RPMI8226 (cell line): ENCODE measurements at places on chromosomes 2 and 18.

- DNase-seq, result peak; percentile 98
Observed at GRCh38 chr2:190319555-190320498, at the start of gene HIBCH. TSS of gene HIBCH (minus strand) at chr2:190319826. CDS start at chr2:190319750, 76 bp downstream.

DNA sequence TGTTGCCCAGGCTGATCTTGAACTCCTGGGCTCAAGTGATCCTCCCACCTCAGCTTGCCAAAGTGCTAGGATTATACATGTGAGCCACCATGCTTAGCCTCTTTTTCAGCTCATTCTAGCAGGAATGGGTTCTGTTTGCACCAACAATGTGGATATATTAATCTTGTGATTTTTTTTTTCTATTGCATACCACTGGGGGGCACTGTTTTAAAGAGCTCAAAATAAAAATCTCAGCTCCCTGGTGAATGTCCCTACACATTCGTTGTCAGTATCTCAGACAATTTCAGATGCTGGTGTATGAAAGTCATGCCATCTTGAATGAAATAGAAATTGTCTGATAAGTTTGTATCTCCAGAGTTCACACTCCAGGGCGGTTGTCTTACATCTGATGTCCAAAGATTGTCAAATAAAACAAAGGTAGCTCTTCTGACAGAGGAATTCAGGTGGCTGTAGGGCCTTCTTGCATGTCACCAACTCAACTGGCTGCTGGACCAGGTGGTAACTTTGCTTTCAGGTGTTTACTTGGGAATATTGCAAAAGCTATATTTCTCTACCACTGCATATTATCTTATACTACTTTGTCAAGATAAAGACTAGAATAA, 3.1 kb upstream of the MATN3 start:
- DNase-seq, result peak; percentile 53

GRCh38 chr2:235963853-235964577, 204.2 kb downstream of the GBX2 start:
- DNase-seq, result no peak

- no peak for DNase-seq
Observed at GRCh38 chr18:60082790-60083189, 183.0 kb downstream of the PMAIP1 start.

- no peak for DNase-seq
Observed at GRCh38 chr2:241123816-241124536, 21.9 kb upstream of the MTERF4 start.

DNA sequence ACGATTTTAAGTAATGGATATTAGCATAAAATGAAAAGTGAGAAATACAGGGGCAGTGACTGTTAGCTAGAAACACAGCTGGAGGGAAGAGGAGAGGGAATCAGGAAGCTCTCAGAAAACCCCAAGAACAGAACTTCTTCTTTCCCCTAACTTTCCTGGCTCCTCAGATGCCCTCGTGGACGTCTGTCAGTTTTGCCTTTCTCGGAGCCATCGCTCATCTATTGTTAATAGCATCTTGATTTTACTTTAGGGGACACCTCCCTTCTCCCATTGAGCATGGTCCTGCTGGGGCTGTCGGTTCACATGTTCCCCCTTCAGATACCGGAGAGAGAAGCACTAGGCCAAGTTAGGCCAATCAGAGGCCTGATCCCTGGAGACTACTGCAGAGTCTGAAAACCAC, 2.3 kb upstream of the PLEK start:
- no peak for DNase-seq

DNA sequence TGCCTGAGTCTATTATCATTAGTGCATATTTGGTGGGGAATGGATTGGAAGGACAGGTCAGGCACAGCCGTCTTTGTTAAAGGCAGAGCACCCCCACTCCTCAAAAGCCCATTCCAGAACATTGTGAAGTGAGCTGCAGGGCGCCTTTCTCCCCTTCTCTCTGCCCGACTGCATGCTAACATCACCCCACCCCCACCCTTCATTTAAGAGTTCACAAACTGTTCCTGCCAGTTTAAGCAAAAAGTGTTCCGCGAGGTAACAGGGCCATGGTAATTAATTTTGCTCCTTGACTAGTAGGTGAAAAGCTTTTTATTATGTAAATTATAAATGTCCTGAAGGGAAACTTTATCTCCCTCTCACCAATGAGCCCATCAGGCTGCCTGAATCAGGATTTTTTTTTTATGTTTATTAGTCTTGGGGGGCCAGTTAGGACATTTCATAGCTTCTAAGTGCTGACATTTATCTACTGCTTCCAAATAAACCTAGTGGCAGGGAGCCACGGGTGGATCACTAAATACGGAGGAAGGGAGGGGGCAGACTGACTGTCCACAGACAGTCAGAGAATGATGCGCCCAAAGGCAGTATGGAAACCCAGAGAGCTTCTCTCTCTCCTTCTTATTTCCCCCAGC, 99.4 kb downstream of the FTCDNL1 start:
- DNase-seq, result no peak

DNA sequence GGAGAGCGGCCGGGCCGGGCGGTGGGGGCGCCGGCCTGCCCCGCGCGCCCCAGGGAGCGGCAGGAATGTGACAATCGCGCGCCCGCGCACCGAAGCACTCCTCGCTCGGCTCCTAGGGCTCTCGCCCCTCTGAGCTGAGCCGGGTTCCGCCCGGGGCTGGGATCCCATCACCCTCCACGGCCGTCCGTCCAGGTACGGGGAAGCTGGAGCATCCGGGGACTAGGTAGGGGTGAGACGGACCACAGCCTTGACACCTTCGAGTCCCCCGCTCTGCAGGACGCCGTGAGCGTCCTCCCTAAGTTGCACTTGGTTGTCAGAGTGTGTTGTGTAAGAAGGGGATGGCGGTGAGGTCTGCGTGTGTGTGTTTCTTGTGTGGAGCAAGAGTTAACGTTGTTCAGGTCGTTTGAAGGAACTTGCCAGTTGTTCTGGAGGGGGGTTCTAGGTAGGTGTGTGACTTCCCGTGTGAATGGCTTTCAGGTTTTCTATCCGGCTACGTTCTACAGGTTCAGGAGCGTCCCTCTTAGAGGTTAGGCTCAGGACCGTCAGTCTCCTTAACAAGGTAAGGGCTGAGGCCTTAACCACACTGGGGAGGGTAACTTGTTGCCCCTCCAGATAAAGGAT, 393 bp downstream of the IL1R1 start:
- DNase-seq, result no peak

DNA sequence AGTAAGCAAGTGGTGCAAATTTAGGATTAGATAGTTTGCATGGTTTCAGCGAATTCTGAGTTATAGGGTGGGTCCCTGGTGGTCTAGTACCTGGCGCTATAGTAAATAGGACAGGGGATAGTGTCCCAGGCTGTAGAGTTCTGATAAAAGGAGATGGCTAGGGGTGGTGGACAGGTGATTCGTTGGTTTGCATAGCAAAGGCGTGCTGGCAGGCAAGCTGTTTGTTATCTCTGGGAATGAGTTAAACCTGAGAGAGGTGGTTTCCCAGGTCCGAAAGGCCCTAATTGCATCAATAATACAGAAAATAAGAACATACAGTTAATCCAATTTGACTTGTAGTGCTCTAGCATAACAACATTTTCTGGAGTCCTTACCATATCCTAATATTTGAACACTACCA, 6.9 kb upstream of the ZDBF2 start:
- DNase-seq, result no peak

DNA sequence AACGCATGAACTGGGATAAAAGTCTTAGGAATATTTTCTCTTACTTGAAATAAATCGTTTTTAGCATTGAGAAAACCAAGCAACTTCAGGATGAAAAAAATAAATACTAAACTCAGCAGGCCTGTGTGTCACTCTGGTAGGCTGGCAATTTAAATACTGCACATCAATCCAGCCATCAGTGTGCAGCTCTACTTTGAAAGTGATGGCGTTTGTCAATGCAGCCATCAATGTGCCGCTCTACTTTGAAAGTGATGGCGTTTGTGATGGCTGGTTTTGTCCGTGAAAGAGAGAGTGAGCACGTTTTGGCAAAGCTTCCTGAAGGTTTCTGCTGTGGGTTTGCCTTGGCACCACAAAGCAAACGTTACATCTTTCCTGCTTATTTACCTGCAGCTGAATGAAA, 543.5 kb upstream of the SALL3 start:
- DNase-seq, result no peak

- peak; percentile 30 for DNase-seq
Observed at GRCh38 chr2:204871231-204871953, 326.1 kb downstream of the PARD3B start.

GRCh38 chr2:239537633-239538356, 137.0 kb upstream of the HDAC4 start:
- no peak for DNase-seq

DNA sequence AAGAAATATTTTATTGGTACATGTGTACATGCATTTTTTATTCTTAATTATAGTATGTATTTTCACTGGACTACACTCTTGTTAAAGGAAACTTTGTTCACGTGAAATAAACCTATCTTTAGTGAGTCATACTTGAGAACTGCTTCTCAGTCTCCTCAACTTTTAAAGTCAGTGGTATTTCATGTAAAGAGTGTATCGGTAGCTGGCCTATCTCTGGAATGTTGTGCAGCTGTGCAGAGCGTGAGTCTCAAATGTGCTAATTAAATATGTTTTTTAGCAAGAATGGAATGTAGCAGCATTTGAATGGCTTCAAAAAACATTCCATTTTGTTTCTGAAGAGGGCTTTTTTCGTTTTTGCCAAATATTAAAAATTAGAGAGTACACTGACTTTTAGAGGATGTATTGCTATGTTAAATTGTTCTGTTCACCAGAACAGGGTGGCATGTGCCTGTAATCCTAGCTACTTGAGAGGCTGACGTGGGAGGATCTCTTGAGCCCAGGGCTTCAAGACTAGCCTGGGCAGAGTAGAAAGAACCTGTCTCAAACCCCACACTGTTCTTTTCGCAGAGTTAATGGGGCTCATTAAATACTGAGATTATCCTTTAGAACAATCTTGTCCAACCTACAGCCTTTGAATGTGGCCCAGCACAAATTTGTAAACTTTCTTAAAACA, 14.3 kb downstream of the SPTBN1 start:
- no peak for DNase-seq

DNA sequence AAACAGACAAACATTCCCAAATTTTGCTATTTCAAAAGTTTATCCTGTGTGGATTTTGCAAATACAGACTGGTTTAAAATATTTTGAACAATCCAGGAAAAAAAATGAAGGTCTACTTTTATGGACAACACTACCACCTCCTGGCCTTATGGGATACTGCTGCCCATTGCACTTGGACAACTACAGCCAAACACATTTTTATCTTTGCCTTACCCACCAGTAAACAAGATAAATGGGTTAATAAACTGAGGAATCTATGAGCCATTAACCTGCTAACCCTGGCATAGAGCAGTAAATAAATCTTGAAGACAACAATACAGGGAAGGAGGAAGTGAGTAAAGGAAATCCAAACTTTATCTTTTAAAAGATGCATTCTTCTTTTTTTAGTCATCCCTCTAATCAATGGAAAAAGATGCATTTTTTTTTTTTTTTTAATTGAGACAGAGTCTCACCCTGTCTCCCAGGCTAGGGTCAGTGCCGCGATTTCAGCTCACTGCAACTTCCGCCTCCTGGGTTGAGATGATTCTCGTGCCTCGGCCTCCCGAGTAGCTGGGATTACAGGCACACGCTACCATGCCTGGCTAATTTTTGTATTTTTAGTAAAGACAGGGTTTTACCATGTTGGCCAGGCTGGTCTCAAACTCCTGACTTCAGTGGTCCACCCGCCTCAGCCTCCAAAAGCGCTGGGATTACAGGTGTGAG, 2.1 kb upstream of the SPIRE1 start:
- DNase-seq, result peak; percentile 75

DNA sequence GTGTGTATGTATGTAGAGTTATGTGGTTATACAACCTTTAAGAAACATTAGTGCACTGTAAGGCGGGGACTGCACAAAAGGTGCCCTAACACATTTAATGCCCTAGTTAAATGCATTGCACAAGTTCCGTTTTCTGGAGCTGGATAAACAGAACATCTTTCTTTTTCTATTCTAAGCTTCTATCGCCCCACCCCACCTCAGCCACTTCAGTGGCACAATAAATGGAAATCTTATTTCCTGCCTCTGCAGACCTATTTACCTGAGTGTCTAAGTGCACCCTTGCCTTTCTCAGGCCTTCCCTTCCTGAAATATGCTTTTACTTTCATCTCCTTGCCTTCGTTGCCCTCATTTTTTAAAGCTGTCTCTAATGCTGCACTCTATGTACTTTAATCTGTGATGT, 123.5 kb downstream of the TANC1 start:
- DNase-seq, result peak; percentile 10

DNA sequence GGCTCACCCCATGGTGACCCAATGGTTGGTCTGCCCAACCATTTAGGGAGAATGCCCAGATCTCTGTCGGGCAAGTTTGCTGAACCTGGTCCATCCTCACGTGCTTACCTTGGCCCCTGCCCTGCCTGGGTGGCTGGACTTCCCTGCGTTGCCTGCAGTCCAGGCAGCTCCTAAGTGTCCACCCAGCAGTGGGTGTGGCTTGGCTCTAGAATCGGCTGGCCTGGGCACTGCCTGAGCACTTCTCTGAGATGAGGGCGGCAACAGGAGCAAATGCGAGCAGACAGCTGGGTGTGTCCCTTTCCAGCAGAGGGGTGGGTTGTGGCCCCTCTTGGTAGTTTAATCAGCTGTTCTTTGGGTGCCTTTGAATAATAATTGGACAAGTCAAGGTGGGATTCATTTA, 11.3 kb downstream of the PCARE start:
- DNase-seq, result no peak

DNA sequence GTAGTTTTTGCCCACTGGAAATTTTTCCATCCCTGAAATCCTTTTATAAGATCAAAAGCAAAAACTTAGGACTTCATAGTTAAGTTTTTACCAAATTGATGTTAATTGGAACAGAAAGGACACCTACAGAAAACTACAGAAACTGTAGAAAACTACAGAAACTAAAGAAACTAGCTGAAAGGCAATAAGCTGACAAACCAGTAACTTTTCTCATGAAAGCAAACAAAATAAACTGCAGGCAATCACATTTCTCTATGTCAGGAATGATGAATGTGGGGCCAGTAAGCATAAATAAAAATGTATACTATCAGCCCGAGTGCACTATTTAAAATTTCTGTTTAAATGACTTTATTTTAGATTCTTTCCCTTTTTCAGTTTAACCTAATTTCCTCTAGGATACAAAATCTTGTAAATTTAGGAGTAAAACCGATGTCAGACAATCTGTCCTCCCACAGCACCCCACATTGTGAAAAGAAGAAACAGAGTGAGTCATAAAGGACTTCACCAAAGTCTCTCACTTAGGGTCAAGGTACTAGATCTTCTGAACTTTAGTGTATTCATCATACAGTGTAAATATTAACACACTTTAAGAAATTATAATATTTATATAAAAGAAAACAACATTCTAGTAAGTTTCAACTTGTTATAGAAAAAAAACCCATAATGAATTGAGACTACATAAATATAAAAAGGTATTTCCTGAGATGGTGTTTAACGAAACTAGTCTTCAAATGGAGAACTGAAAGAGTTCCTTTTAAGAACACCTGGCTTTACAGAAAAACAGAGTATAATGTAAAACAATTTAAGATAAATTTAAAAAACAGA, 46.6 kb downstream of the USP40 start:
- DNase-seq, result peak; percentile 45

- no peak for DNase-seq
Observed at GRCh38 chr2:108922141-108922915, 66.7 kb downstream of the EDAR start.
